Amniotic stem cell (primary cell): ENCODE measurements at places on chromosomes 3 and 15.
A peak's percentile ranks its signal among the peaks of the same experiment; 100 is the strongest.

DNA sequence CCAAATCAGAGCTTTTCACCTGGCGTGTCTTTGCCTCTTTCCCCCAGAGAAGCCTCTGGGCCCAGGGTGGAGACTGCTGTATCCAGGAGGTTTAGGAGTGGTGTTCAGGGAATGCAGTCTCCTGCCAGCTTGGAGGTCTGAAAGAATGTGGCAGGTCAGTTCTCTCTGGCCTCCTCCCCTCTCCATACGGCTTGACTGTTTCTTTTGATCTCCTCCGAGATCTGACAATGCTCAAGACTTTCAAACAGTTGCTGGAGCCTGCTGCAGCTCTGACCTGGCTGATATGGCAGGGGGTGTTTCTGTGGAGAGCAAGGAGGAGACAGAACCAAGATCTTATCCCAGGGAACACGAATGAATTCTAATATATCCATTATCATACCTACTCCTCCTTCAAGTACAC, 24.7 kb upstream of the TM4SF4 start:
- DNase-seq: no peak

GRCh38 chr3:34483311-34483887, 685.0 kb downstream of the PDCD6IP start:
- DNase-seq: no peak

GRCh38 chr15:59205839-59206622, 612 bp upstream of the LDHAL6B start:
- no peak for DNase-seq

DNA sequence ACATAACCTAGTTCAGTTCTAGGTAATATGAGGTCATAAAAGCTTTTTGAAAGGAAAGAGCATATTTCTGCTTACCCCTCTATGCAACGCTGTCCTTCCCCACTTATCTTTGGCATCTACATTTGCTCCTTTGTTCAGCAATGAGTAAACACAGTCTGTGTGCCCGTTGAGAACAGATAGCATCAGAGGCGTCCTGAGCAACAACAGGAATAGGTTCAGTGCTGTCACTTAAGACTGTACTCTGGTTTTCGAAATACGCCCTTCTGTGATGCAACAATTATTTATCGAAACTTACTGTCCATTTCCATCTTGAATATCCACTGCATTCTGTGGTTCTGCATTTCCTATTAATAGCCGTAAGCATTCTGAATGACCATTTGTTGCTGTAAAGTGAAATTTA, 84.4 kb downstream of the BTD start:
- no peak for DNase-seq

DNA sequence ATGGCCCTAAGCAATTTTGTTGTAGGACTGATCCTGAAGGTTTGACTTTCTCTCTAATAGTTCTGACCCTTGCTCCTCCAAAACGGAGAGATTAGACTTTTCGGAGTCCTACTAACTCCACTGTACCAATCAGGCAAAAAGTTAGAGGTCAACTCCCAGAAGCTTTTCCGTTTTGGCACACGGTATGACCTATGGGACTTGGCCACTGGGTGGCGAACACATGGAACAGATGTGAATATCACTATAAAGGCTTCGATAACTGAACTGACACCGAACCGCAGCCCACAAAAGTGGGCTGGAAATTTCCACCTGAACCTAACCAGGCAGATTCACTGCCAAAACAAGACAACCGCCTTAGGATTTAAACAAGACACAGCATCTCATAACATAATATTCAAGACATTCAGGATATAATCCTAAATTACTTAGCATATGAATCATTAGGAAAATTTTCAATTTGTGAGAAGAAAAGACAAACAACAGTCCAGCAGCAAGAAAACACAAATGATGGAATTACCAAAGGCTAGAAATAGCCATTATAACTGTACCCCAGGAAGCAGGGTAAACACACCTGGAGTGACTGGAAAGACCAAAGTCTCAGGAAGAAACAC, 12.2 kb upstream of the TM2D3 start:
- DNase-seq: no peak

DNA sequence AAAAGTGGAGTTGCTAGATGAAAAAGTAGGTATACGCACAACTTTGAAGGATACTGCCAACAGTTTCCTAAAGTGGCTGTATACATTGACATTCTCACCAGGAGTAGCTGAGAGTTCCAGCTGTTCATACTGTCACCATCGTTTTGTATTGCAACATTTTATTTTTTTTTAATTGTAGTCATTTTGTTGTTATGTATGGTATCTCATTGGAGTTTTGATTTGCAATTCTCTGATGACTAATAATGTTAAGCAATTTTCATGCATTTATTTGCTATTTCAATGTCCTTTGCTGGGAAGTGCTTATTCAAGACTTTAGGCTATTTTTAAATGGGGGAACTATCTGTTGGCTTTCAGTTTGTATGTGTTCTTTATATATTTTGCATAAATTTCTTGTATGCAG, 185.1 kb upstream of the TGFBR2 start:
- DNase-seq: no peak

GRCh38 chr3:54188176-54188791, 65.9 kb downstream of the CACNA2D3 start:
- DNase-seq: peak; percentile 13

DNA sequence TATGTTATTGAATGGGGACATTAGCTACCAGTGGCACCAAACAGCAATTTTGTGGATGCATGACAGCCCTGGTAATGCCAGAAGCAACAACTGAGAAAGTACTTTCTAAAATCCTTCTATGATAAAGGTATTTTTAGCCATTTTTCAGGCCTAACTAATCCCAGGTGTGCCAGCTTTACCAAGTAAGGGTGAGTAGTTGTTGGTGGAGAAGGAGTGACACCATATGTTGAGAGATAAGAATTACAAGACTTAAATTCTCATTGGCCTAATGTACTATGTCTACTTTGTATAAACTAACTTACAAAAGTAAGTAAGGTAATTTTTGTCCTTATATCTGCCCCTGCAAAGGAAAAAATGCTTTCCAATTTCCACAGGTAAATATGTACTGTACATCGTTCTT, 4.1 kb upstream of the COX17 start:
- DNase-seq: no peak

DNA sequence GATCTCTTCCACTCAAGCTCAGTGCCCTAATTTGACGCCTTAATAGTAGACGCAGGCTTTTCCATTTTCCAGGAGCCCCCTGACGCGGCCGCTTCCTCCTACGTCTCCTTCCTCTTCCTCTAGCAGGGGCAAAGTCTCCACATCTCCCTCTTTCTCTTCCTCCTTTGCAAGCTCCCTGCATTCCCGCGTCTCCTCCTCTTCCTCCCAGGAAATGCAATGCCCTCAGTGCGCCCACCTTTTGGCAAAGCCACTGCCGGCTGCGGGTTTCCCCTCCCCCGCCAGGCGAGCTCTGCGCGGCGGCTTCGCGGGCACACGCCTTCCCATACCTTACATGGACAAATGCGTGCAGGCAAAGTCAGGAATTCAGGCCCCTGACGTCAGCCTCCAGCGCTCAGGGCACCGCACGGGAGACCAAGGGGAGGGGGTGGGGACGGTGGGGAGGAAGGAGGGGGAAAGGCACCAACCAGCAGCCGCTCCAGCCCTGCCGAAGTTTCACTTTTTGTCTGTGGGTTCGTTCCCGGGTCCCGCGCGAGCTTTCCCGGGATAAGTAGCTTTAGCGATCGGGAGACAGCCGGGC, 432 bp upstream of the LPP start:
- peak; percentile 83 for DNase-seq

DNA sequence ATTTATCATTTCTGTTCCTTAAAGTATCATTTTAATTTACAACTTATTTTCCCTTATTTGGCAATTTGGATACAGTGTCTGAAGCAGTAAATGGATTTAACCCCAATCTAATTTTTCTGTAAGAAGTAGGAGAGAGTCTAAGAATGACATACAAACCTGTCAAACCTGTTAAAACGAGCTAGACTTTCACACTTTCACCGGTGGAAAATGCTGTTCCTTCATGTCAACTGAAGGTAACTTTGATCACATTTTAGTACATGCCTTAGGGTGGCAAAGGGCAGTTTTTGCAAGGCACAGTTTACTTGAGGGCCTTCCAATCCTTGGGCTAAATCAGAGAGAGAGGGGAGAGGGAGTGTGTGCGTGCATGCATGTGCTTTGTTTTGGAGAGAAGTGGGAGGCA, 221.4 kb downstream of the THSD4 start:
- DNase-seq: no peak

DNA sequence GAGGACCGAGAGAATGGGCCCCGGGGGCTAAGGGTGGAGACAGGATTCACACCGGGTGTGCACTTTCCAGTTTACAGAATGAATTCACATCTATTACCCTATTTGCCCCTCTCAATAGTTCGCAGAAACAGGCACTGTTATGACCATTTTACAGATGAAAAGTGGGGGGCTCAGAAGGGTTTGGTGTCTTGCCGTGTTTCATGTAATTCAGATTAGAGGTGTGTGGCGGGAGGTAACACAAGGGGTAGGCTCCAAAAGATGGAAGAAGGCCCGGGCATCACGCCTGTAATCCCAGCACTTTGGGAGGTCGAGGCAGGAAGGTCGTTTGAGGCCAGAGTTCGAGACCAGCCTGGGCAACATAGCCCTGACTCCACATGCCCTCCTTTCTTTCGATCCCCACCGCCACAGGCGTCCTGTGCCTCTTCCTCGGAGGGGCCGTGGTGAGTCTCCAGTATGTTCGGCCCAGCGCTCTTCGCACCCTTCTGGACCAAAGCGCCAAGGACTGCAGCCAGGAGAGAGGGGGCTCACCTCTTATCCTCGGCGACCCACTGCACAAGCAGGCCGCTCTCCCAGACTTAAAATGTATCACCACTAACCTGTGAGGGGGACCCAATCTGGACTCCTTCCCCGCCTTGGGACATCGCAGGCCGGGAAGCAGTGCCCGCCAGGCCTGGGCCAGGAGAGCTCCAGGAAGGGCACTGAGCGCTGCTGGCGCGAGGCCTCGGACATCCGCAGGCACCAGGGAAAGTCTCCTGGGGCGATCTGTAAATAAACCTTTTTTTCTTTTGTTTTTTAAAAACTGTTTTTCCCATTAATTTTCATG, 3.4 kb downstream of the DUOXA2 start:
- no peak for DNase-seq

- DNase-seq: no peak
Measured at GRCh38 chr3:99646107-99646435, 7.7 kb downstream of the COL8A1 start.

DNA sequence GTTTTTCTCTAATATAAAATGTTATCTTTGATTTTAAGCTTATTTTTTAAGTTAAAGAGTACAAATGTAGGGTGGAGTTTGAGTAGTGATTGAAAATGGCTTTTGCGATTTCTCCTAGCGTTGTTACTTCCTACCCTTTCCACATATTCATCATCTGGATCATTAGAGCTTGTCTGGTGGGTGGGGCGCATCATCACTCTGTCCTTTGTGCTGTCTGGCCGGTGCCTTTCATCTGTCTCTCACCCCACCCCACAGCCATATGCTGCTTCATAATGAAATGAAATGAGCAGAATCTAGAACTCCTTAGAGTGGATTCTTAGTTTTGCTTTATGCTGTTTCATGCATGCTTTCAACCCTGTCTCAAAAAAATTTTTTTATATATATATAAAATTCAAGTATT, 44.3 kb downstream of the ATP1B3 start:
- DNase-seq: no peak

DNA sequence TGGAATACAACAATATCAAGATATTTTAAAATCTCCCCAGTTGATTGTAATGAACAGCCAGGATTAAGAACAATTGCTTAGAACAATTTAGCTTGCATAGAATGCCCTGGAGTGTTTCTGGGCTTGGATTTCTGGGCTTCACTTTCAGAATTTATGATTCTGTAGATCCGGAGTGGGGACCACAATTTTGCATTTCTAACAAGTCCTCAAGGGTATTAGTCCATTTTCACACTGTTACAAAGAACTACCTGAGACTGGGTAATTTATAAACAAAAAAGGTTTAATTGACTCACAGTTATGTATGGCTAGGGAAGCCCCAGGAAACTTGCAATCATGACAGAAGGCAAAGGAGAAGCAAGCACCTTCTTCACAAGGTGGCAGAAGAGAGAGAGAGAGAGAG, 54.3 kb upstream of the MYRIP start:
- no peak for DNase-seq

- DNase-seq: no peak
Measured at GRCh38 chr3:121661376-121661775, 673 bp upstream of the HCLS1 start.

- no peak for DNase-seq
Measured at GRCh38 chr3:133924041-133924440, 28.4 kb upstream of the RAB6B start.

- DNase-seq: no peak
Measured at GRCh38 chr3:64158334-64158733, 66.9 kb downstream of the PRICKLE2 start.

- DNase-seq: peak; percentile 81
Measured at GRCh38 chr3:14452740-14453710, 50.6 kb downstream of the SLC6A6 start.

DNA sequence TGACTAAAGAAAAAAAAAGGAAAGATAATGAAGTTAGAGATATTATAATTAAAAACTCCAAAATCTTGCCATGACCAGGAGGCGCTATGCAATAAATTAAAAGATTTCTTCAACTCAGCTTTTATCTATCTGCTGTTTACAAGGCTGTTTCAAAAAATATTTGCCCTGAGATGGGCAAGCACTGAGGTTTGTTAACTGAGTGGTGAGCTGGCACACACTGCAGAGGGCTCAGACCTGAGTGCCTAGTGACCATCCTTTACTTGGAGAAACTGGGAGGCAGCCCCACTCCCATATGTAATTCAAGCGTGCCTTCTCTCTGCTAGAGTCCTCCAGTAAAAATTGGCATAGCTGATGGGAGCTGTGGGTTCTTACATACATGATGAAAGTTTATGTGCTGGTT, 198.7 kb upstream of the TBC1D5 start:
- no peak for DNase-seq

DNA sequence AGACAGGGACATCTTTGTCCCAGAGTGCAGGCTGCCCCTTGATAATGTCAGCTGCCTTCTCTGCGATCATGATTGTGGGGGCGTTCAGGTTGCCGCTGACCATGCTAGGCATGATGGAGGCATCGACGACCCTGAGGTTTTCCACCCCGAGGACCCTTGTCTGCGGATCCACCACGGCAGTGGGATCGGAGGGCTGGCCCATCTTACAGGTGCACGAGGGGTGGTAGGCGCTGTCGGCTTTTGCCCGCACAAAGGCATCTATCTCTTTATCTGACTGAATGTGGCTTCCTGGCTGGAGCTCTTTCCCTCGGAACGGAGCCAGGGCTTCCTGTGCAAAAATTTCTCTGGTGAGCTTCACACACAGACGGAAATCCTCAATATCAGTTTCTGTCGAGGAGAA, 28.4 kb downstream of the CHDH start:
- DNase-seq: no peak

- no peak for DNase-seq
Measured at GRCh38 chr15:88902846-88903245, 7.5 kb upstream of the HAPLN3 start.

DNA sequence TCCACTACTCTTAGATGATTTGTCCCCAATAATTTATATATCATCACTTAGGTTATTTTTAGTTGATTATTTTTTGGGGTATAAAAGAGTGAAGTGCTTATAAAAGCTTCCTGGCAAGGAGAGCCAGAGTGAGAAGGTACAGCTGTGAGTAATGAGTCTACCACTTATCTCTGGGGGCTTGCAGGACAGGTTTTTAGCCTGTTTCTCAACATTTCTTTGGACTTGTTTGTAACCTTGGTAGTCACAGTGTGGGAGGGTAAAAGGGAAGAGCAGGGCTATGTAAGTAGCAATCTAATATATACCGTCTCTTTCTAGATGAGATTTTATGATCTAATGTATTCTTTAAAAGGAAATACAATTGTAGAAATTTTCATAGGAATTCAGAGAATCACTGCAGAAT, 321.3 kb upstream of the GOLIM4 start:
- DNase-seq: no peak
